NB4 (cell line): ENCODE measurements at places on chromosomes 4 and X.

DNA sequence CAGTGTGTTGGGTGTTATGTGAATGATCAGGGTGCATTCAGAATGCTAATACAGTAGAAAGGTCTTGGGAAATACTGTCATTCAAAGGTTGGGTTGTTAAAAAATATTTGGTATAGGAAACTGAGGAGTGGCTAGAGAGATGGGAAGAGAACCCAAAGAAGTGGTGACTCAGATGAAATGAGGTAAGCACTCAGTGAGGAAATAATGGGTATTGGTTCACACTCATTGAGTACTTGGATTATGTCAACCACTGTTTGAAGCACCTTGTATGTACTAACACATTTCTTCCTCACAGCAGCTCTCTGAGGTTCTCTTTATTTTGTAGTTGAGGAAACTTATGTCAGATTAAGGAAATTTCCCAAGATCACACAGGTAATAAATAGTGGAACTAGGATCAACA, 40.8 kb upstream of the NUDT6 start:
- DNase-seq: peak; percentile 30

DNA sequence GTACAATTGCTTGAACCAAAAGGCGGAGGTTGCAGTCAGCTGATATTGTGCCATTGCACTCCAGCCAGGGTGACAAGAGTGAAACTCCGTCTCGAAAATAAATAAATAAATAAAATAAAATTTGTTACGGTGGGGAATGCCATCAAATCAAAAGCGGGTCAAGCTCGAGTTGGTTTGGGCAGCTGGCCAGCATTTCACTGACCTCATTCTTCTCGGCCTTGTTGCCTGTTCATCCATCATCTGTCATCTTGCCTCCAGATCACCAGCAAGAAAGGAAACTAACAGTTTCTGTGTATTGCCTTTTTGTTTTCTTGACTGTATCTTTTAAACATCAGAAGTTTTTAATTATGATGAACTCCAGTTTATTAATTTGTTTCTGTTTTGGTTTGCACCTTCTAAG, 31.5 kb upstream of the KLHL2 start:
- DNase-seq: no peak

DNA sequence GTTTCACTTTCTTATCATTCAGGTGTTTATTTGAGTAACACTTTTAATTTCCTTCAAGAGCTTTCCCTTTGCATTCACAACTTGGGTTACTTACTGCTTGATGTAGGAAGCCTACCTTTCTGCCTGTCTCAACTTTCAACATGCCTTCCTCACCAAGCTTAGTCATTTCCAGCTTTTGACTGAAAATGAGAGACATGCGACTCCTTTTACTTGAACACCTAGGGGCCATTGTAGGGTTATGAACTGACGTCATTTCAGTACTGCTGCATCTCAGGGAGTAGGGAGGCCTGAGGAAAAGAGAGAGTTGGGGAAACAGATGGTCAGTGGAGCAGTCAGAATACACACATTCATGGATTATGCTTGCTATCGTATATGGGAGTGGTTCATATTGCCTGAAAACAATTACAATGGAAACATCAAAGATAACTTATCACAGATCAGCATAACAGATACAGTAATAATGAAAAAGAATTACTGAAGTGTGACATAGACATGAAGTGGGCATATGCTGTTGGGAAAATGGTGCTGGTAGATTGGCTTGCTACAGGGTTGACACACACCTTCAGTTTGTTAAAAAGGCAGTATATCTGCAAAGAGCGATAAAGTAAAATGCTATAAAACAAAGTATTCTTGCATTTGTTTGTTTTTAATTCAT, 25.7 kb downstream of the USP53 start:
- no peak for DNase-seq

- no peak for DNase-seq
Observed at GRCh38 chrX:68488657-68489056, 10.2 kb upstream of the YIPF6 start.

GRCh38 chr4:30721185-30722091, 1.3 kb downstream of the PCDH7 start:
- no peak for DNase-seq

DNA sequence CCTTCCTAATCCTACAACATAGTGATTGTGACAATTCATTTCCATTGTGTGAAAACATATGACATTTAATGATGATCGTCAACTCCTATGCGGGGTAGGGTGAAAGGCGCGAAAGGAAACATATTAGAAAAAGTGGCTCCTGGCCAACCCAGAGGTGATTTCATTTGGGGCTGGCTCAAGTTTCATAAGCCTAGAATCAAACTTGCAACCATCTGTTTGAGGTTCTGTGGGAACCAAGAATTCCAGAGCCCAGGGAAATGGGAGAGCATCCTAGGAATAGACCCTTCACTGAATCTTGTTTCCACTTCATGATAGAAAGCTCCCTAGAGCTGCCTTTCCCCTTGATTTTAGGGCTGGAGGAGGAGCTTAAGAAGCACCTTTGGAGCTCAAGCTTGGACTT, 101.3 kb upstream of the EGFL6 start:
- DNase-seq: no peak

GRCh38 chr4:180057299-180057721, 2185.9 kb upstream of the TENM3 start:
- DNase-seq: peak; percentile 45

- DNase-seq: no peak
Observed at GRCh38 chrX:131746491-131746968, 202.7 kb downstream of the OR13H1 start.

- DNase-seq: no peak
Observed at GRCh38 chr4:27154706-27155105, 294.1 kb downstream of the STIM2 start.

DNA sequence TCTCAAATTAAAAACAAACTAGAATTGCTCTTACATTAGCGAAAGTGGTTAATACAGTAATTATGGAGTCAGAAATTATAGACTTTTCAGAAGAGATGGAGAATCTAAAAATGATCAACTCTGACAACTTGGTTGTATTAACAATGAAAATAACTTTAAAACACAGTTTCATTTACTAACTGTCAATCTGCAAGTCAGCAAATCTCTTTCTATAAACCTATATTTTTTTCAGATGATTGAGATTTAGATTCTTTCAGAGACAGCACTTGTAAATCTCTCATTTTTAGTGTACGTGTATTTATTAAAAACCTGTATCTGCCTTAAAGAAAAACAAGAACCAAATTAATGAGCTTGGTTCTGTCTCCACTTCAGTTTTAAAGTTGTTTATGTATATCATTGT, 311.4 kb downstream of the EPHA5 start:
- DNase-seq: no peak

- no peak for DNase-seq
Observed at GRCh38 chr4:102139132-102139573, 206.1 kb downstream of the SLC39A8 start.

GRCh38 chr4:91840359-91840758, 463.4 kb upstream of the GRID2 start:
- DNase-seq: no peak

GRCh38 chr4:77927991-77928925, 65.6 kb downstream of the MRPL1 start:
- no peak for DNase-seq

GRCh38 chr4:44927399-44928380, 201.3 kb upstream of the GNPDA2 start:
- DNase-seq: peak; percentile 34

DNA sequence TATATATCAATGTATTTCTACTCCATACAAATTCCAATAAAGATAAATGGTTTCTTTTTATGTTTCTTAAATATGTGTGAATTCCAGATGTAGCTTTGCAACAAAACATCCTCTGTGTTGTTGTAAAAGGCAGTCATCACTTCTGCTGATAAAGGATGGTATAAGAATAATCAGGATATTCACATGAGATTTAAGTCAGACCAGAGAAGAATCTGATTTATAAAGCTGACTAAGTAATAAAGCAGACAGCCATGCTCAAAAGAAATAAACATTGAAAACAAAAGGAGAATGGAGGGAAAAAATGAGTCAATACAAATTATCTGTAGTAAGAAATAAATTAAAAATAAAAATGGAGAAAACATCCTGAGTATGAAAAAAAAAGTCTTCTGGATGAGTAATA, 27.0 kb upstream of the SLC7A11 start:
- DNase-seq: no peak

GRCh38 chr4:3786196-3786869, 20.1 kb downstream of the ADRA2C start:
- no peak for DNase-seq

GRCh38 chrX:11334165-11334564, 41.0 kb downstream of the AMELX start:
- DNase-seq: no peak

- no peak for DNase-seq
Observed at GRCh38 chr4:72118017-72118416, 86.2 kb downstream of the NPFFR2 start.

- DNase-seq: no peak
Observed at GRCh38 chr4:152485726-152486276, 50.1 kb downstream of the FBXW7 start.

GRCh38 chr4:2936773-2937145, 26.4 kb downstream of the NOP14 start:
- DNase-seq: peak; percentile 67

- DNase-seq: no peak
Observed at GRCh38 chr4:29309050-29309449, 1411.1 kb upstream of the PCDH7 start.

GRCh38 chrX:110786486-110786885, 9.1 kb downstream of the CHRDL1 start:
- no peak for DNase-seq

GRCh38 chrX:134718966-134719317, 60.7 kb upstream of the PLAC1 start:
- peak; percentile 83 for DNase-seq

DNA sequence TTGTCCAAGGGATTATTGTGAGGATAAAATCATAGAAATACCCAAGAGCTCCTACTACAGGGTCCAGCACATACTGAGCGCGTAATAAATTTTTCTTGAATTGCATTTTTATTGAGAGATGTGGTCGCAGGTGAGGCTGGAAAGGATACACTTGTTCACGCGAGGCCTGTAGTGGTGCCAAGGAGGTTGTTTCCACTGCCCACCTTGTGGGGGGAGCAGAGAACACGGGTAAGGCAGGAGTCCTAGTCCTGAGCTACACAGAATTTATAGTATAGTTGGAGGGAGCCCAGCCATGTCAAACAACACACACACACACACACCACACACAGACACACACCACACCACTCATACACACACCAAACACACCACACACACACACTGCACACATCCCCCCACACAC, 31.8 kb upstream of the CYP4V2 start:
- no peak for DNase-seq

DNA sequence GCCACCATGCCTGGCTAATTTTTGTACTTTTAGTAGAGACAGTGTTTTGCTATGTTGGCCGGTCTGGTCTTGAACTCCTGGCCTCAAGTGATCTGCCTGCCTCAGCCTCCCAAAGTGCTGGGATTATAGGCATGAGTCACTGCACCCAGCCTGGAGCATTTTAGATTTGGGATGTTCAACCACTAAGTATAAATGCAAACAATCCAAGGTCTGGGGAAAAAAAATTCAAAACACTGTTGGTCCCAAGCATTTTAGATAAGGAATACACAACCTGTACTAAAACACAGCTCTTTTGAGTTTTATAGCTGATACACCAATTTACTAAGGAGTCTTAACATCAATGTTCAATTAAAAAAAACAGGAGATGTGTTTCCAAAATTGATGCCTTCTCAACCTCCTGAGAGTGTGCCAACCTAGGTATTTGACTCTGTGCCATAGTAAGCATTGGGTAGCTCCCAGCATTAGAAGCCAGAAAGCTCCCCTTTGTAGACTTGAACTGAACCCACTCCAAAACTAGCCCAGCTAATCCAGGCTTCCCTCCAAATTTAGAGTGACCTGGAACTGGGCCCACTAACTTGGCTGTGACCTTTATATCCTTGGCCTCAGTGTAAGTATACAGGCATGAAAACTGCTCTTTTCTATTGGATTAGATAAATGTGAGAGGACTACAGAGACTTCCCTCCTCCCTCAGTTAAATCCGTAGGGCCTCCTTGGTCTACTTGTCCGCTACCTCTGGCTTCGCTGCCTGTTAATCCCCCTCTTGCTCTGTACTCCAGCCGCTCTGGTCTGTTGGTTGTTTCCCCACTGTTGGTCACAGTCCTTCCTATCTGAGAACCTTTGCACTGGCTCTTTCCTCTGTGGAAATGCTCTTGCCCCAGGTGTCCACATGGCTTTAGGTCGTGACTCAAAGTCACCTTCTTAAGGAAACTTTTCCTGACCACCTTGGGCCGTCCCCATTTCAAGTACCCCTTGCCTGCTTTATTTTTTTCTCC, 77.6 kb downstream of the CCKAR start:
- DNase-seq: no peak

DNA sequence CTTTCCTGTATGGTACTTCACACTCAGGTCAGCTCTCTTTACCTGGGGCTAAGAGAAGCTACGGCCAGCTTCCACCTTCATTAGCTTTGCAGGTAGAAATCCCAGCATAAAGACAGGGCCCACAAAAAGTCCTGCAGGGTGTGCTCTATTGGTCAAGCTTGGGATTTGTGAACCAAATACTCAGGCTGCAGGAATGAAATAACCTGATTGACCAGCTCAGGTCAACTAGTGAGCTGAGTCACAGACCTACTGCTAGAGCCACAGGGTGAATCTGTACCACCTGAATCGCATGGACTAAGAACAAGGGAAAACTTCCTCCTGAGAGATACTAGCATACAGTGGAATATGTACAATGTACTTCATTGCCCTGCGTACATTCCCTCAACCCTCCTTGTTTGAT, 172.2 kb downstream of the HHIP start:
- no peak for DNase-seq

GRCh38 chr4:2570551-2571222, 34.2 kb downstream of the FAM193A start:
- peak; percentile 24 for DNase-seq

DNA sequence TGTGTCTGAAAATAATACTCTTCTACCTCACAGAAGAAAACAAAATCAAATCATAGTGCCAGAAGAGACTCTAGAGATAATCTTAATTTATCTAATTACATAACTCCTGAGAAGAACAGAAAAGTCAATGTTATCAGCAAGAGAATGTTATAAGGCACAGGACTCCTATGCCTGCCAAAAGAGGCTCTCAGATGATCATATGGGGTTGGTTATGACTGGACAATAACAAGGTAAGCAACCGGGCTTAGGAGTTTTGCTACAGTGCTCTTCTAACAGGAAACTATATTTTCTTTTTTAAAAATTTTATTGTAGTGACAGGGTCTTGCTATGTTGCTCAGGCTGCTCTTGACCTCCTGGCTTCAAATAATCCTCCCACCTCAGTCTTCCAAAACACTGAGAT, 3.5 kb upstream of the C4orf17 start:
- DNase-seq: no peak

DNA sequence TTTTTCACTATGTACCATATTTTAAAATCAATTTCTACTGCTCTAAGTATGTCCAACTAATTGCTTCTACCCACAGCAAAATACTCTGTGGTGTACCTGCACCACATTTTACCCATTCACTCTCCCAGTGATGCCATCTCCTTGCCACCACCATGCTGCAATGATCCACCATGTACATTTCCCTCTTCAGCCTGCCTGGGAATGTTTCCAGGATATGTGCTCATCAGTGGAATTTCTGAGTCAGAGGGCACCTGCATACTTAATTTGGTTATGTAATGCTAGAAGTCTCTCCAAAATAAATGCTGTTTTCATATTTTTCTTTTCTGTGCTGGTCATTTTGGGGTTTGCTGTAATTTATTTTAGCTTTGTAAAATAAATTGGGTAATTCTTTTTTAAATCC, 33.2 kb upstream of the OCIAD2 start:
- DNase-seq: no peak

GRCh38 chr4:2220016-2220630, 21.8 kb downstream of the HAUS3 start:
- peak; percentile 84 for DNase-seq

GRCh38 chr4:59759082-59759825, 1440.9 kb upstream of the ADGRL3 start:
- no peak for DNase-seq

- no peak for DNase-seq
Observed at GRCh38 chr4:24980740-24981139, 50.0 kb downstream of the LGI2 start.
